Astrocyte (in vitro differentiated cells and primary cell): ENCODE measurements at places on chromosomes 5 and 9. TPM values are rescaled to one million over a fixed set of nuclear protein-coding genes. Genes with fewer than 3 reads are reported as not detected.
A peak's percentile ranks its signal among the peaks of the same experiment; 100 is the strongest.

DNA sequence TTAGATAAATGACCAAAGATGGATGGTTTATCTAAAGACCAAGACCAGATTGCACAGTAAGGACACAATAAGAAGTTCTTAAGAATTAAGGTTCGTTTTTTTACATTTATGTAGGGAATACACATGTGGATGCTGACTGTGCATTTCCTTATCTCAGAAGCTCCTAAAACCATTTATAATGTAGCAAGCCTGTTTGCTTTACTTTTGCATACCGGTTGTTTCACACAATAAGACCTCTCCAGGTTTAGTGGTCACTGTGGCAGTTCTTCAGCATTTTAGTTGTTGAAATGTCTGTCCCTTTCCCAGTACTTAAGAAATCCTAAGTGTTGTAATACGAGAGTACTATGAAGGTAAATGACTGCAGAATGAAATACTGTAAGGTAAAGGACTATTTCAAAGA, 43.6 kb downstream of the BASP1 start:
- peaks cover 17% of the 10 kb centered on the region for H3K4me1 ChIP-seq
- H3K27me3 ChIP-seq = no peaks in the 10 kb centered on the region
- H3K27ac ChIP-seq = no peak overlapping the region
- DNase-seq = peak; percentile 32

DNA sequence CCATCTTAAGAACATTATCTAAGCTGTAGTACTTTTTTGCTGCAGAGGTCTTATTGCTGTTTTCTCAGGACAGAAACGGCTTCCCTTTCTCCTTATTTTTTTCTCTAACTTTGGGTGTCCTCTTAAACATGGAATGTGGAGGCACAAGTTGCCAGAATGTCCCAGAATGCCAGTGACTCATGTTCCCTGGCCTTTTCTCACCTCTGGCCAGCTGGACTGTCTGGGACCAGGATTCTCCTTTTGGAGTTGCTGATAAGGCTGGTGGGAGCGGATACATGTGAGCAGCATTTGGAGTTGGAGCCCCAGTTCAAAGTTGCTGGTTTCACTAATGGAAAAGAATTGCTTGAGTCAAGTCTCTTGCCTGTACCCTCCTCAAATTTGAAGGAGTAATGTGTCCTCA, 112.8 kb downstream of the ARHGAP26 start:
- no peaks in the 10 kb centered on the region for H3K36me3 ChIP-seq
- no peak overlapping the region for H3K27ac ChIP-seq
- H3K27me3 ChIP-seq = no peaks in the 10 kb centered on the region
- H3K4me3 ChIP-seq = no peak overlapping the region
- peaks cover 12% of the 10 kb centered on the region for H3K4me1 ChIP-seq
- peak; percentile 67 for DNase-seq

LCN12 gene
- not detected in 2 replicates for total RNA-seq

GRCh38 chr9:128554155-128554862, 1.9 kb downstream of the SPTAN1 start:
- H3K4me1 ChIP-seq = peaks cover 65% of the 10 kb centered on the region
- H3K27ac ChIP-seq = peak overlapping the region; percentile 74
- H3K27me3 ChIP-seq = no peaks in the 10 kb centered on the region
- DNase-seq = peak; percentile 94
- H3K36me3 ChIP-seq = peaks cover under 1% of the 10 kb centered on the region

TERT gene
- 0.10 and 0.50 TPM in 2 replicates for total RNA-seq

DNA sequence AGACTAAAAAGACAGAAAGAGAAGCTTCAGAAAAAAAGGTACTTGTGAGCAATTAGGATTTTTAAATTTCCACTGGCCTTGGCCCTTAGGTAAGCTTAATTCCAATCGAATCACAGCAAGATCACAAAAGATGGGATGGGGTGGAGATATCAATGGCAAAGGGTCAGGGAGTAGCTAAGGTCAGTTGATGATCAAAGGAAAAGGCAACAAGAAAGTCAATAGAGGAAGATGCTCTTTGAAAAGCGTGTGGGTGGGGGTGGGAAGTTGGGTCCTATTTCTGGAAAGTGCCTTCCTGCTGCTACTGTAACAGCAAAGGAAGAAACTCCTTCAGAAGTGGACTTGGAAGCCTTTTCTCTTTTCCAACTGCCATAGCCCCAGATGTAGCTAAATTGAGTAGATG, 7.3 kb downstream of the C1QTNF3 start:
- no peaks in the 10 kb centered on the region for H3K36me3 ChIP-seq
- H3K27ac ChIP-seq = no peak overlapping the region
- no peaks in the 10 kb centered on the region for H3K4me1 ChIP-seq
- H3K27me3 ChIP-seq = no peaks in the 10 kb centered on the region
- H3K4me3 ChIP-seq = no peak overlapping the region

GRCh38 chr5:72108202-72109061, 1.2 kb downstream of the MAP1B start:
- peak overlapping the region; percentile 75 for H3K27ac ChIP-seq
- peaks cover 28% of the 10 kb centered on the region for H3K4me1 ChIP-seq
- H3K4me3 ChIP-seq = peak overlapping the region; percentile 94
- H3K27me3 ChIP-seq = no peaks in the 10 kb centered on the region
- peaks cover 3% of the 10 kb centered on the region for H3K36me3 ChIP-seq
- DNase-seq = peak; percentile 58

DDX4 gene
- total RNA-seq = not detected in 2 replicates

DNA sequence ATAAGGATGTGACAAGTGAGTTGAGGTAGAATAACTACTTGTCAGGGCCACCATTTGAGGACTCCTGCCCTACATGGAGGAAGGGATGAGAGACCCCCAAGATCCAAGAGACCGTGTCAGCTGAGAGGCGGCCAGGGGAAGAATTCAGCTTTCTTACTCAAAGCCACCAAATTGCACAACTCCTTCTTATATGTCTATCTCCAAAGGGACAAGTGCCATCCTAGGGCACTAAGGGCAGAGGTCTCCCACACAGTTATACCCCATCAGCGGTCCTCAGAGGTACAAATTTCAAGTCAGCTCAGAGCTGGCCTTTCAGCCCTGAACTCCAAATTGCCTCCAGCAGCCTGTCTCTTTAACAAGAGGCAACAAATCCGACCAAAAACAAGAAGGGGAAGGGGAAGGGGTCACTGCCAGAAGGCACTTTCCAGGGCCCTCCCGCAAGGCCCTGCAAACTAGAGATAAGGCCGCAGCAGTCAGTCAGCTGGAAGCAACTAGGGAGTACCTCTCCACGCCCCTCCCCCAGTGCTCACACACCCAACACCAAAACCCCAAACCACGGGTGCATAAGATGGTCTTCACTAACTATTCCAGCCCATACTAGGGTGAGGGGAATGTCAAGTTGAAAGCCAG, 6.1 kb upstream of the STOML2 start:
- H3K27me3 ChIP-seq = no peaks in the 10 kb centered on the region
- H3K4me3 ChIP-seq = no peak overlapping the region
- H3K27ac ChIP-seq = no peak overlapping the region
- no peak for DNase-seq
- H3K4me1 ChIP-seq = peaks cover 39% of the 10 kb centered on the region

GABRA1 gene
- total RNA-seq = 0.32 and 0.41 TPM in 2 replicates

DNA sequence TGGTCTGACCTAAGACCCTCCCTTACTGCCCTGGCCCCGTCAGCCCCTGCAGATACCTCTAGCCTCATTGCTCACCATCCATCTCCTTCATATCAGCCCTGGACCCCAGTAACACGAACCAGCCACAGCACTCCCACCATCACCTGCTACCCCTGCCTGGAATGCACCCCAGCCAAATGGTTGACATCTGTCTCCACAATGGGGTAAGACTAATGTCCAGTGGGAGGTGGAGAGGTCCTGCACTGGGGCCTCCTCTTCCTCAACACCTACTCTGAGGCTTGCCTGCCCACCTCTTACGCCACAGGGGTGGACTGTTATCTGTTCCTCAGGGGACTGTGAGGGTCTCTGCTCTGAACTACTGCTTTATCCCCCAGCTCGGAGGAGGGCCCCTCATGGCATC, 12.1 kb downstream of the CSF2 start:
- H3K4me1 ChIP-seq = peaks cover 26% of the 10 kb centered on the region
- no peak for DNase-seq
- no peaks in the 10 kb centered on the region for H3K27me3 ChIP-seq
- H3K27ac ChIP-seq = peak overlapping the region; percentile 9
- H3K4me3 ChIP-seq = no peak overlapping the region

DNA sequence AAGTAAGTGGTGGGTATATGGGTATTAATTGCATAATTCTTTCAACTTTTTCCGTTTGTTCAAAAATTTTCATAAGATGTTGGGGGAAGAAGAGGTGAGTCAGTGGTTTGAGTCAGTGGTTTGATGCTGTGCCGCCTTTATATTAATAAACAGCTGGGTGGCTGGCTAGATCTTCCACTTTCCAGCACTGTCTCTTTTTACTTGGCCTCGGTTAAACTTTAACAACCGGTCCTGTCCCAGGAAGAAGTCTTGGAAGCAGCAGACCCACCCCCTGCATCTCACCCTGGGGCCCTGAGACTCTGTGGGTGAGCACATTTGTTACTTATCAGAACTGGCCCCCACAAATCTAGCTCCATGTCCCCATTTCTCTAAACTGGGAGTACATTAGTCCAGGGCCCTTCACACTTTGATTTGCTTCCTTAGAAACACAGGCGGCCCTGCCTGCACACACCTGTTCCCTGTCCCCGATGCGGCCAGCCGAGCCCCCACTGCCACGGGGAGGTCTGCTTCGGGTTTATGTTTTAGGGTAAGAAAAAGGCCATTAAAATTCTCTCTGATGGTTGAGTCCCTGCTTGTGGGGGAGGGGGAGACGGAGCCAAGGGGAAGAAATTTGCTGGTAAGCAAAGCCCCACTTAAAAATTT, 90.7 kb downstream of the PTCH1 start:
- DNase-seq = peak; percentile 23
- no peaks in the 10 kb centered on the region for H3K27me3 ChIP-seq
- peak overlapping the region; percentile 64 for H3K4me3 ChIP-seq
- no peaks in the 10 kb centered on the region for H3K36me3 ChIP-seq
- H3K27ac ChIP-seq = no peak overlapping the region

DNA sequence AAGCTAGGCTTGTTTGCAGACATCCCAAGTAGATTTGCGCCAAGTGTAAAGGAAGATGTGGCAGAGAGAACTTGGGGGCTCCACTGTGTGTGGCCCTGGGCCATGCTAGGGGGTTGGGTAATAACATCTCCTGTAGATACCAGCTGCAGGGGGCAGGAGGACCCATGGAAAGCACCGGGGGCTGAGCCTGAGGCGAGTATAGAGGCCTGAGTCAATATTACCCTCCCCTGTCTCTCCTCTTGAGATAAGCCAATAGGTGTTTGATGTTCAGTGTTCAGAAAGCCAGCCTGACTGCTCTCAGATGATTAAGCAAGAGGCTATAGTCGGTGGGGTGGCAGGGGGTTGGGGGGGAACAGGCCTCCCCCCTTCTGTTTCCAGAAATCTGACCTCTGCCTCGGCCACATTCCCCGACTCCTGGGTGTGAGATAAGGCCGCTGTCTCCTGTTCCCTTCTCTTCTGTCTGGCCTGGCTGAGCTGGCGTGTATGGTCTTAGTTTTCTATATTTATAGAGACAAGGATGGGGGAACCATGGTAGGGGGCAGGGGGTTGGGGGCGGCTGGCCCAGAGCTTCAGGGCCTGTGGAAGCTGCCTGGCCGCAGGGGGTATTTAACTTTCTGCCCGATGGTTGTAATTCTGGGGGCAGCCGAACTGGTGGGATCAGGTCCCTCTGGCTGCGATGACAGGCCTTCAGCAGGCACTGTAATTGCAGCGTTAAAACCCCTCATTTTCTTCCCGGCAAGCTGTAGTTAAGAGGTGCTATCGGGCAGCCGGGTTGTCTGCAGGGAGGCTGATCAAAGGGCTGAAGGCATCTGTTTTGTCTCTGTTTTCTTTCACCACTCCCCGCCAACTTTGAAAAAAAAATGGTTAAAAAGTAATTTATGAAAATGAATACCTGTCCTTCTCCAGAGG, 292.0 kb downstream of the NSG2 start:
- H3K4me1 ChIP-seq = peaks cover 17% of the 10 kb centered on the region
- no peak overlapping the region for H3K27ac ChIP-seq
- H3K4me3 ChIP-seq = no peak overlapping the region

- no peak for DNase-seq
- H3K27ac ChIP-seq = no peak overlapping the region
- H3K36me3 ChIP-seq = no peaks in the 10 kb centered on the region
- H3K4me3 ChIP-seq = no peak overlapping the region
Observed at GRCh38 chr9:34502471-34502870, 20.3 kb downstream of the ENHO start.

CPLANE1 gene
- total RNA-seq = 21.4 and 21.8 TPM in 2 replicates

DNA sequence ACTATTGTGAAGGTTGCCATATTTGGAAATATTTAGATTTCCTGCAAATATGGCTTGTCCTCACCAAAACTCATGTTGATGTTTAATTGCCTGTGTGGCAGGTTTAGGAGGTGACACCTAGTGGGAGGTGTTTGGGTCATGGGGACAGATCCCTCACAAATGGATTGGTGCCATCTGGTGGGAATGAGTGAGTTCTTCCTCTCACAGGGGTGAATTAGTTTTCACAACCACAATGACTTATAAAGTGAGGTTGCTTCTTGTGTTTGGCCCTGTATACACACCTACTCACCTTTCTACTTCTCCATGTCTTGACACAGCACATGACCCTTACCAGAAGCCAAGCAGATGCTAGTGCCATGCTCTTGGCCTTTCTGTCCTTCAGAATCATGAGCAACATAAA, 41.1 kb downstream of the ISOC1 start:
- no peak for DNase-seq
- H3K4me3 ChIP-seq = no peak overlapping the region
- no peaks in the 10 kb centered on the region for H3K36me3 ChIP-seq

DNA sequence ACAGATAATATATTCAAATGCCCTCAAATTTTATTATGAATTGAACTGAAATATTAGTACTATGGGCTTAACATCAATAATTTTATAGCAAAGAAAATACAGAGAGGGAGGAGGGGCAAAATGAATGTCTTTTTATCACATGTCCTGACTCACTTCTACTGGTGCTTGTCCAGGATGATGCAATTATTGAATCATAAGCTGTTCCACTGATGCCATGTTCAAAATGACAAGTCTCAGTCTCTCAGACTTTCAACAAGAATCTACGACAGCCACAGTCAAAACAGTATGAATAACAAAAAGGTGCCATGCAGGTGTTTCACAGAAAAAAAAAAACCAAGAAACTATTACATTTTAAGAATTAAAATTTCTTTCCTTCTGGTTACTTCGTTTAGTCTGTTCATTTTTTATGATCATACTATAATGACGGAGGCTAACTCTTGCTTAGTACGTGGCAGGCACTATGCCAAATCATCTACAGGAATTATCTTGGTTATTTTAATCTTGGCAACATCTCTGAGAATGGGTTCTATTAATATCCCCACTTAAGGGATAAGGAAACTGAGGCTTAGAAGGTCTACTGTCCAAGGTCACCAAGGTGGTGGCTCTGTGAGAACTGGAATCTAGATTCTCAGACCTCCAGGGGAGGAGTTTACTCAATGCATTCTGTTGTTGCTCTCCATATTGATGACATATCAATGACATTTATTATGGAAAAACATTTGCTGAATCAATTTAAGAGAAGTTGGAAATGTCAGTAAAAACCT, 61.5 kb downstream of the NR3C1 start:
- DNase-seq = peak; percentile 64
- H3K4me3 ChIP-seq = no peak overlapping the region
- peaks cover 4% of the 10 kb centered on the region for H3K4me1 ChIP-seq
- peak overlapping the region; percentile 49 for H3K27ac ChIP-seq

DNA sequence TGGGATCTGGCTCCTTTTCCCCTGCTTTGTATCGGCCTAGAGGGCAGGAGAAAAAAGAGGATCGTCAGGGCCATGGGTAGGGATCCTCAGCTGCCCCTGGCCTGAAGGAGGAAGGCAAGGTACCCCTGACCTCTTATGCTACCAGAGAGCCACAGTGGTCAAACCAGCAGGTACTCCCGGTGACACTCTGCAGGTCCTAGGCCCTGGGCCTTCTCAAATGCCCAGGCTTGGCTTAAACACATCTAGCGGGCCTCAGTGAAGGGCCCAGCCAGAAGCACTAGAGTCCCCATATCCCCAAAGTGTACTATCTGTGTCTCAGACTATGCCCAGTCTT, 3.5 kb downstream of the IRF1 start:
- peaks cover 8% of the 10 kb centered on the region for H3K4me1 ChIP-seq
- no peaks in the 10 kb centered on the region for H3K27me3 ChIP-seq
- peaks cover 27% of the 10 kb centered on the region for H3K36me3 ChIP-seq
- no peak overlapping the region for H3K4me3 ChIP-seq
- no peak for DNase-seq
- no peak overlapping the region for H3K27ac ChIP-seq
